Activated CD4-positive, alpha-beta T cell treated with anti-CD3 and anti-CD28 coated beads for 36 hours (primary cell): ENCODE measurements at places on chromosomes 1 and 21. TPM values are rescaled to one million over a fixed set of nuclear protein-coding genes. Genes with fewer than 3 reads are reported as not detected.

DNA sequence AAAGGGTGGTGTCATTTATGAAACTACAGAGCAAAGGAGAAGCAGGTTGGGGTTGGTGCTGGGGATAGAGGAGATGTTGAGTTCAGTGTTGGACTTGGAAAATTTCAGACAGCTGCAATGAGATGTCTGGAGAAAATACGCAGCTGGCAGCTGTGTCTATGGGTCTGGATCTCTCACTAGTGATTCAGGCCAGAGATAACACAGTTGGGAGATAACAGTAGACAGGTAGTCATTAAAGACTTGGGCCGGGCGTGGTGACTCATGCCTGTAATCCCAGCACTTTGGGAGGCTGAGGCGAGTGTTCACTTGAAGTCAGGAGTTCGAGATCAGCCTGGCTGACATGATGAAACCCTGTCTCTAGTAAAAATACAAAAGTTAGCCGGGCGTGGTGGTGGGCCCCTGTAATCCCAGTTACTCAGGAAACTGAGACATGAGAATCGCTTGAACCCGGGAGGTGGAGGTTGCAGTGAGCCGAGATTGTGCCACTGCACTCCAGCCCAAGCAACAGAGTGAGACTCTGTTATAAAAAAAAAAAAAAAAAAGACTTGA is 2.5 kb upstream of the TFAP2E start:
- no peak for DNase-seq

Gene ZBTB37
- total RNA-seq: 7.9 TPM

- DNase-seq: peak; percentile 53
Measured at GRCh38 chr1:241518476-241519307, 863 bp downstream of the FH start.

DNA sequence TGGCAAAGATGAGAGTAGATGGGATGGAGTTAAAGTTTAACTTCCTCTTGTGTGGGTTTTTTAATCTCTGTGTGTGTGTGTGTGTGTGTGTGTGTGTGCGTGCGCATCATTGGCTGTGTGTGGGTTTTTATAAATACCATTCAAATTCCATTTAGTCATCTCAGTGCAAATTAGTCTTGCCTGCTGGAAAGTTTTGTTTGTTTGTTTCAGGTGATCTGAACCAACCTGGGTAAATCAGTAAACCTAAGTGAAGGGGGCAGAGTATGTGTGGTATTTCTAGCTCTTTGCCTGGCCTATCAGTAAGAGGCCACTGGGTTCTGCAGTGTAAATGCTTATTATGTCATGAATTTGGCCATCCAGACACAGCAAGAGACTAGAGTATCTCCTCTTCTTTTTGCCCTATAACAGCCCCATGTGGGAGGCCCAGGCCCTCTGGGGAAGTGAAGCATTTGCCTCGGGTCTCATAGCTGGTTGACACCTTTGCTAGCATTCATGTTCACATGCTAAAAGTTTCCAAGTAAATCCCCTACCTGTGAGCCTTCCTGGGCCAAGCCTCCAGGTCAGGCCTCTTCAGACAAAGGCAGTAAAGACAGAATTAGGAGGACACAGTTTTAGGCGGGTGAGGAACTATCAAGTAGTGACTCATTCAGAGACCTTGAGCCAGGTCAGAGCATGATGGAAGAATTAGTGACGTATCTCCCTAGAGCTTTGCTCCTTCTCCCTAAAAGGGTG is 14.7 kb downstream of the INTS3 start:
- DNase-seq: peak; percentile 17

GRCh38 chr1:203631946-203632345 is 5.3 kb downstream of the ATP2B4 start:
- no peak for DNase-seq

DNA sequence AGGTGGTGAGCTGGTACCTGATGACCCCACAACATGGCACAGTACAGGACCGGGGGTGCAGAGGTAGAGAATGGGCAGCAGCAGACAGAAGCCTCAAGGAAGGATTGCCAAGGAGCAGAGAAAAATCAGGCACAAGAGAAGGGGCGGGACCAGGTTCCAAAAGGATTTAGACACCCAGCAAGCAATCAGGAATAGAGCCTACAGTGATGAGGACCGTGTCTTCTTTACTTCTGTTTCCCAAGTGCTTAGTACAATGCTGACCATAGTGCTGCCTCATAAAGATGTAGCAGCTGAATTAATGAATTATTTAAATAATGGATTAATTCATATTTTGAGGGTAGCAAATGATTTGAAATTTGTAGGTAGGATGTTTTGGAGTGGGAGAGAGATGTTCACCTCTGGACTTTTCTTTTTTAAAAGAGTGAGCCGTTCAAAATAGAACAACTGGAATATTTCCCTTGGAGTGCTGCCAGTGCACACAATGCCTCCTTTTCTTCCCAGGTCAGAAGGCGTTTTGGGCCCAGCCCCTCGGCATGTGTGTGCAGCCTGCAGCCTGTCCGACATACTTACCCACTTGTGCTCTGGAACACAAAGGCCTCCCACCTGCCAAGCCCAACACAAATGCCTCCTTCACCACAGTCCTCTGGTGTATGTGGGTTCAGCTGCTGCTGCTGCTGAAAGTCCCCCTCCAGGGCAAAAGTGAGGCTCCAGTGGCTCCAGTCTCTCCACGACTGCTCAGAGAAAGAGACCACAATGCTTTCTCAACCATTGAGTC is 19.6 kb downstream of the KANK4 start:
- no peak for DNase-seq

DNA sequence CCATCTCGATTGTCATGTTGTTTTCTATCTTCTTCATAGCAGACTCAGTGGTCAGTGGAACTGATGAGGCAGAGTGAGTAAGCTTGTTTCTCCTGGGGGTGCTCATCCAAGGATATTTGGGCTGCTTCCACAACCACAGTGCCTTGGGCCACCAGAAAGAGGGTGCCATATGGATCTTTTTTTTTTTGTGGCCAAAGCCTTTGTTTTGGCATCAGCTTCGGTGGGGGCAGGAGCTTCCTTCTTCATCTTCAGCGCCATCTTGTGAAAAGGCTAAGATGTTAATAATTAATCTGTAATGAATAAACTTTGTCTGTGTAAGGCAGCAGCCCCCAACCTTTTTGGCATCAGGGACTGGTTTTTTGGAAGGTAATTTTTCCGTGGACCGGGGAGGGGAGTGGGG is 6.6 kb upstream of the PLPP3 start:
- DNase-seq: no peak

- peak; percentile 20 for DNase-seq
Measured at GRCh38 chr1:205172729-205173366, 38.7 kb downstream of the DSTYK start.

DNA sequence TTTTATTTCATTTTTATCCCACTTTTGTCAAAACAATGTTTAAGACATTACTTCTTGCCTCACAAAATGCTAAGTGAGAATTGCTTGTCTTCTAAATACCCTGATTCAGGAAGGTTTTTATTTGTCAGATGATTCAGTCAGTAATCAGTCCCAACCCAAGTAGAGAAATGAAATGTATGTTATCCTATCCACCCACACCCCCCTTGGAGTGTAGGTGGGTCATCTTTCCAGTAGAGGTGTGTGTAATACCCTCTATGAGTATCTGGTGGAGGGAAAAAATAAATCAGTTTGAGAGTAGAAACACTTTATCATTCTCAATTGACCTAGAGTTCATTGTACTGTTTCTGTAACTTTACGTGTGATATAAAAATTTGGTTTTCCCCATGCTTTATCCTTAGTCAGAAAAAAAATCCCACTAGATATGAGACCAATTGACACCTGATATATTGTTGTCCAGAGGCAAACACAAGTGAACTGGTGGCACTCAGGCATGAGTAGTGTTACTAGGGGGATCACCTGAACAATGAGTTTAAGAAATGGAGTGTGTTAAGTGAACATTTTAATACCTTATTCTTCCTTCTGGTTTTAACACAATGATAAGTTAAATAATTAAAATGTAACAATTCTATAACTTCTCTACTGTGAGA is 153.8 kb upstream of the C1orf105 start:
- DNase-seq: peak; percentile 70

DNA sequence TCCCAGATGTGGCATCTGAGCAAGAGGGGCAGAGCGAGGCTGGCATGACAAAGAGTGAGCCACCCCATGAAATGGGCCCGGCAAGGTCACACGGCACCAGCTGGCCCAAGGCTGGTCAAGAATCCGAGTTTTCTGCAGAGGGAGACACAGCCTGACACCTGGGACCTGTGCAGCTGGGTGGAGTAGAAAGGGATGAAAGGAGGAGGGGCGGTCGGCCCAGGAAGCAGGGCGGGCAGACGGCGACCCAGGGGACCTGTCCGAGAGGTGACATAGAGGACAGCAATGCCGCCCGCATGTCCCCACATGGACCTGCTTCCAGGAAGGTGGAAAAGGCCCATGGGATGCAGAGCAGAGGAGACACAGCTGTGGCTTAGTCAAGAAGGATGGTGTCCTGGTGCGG is 137.7 kb downstream of the PRDM16 start:
- DNase-seq: no peak

DNA sequence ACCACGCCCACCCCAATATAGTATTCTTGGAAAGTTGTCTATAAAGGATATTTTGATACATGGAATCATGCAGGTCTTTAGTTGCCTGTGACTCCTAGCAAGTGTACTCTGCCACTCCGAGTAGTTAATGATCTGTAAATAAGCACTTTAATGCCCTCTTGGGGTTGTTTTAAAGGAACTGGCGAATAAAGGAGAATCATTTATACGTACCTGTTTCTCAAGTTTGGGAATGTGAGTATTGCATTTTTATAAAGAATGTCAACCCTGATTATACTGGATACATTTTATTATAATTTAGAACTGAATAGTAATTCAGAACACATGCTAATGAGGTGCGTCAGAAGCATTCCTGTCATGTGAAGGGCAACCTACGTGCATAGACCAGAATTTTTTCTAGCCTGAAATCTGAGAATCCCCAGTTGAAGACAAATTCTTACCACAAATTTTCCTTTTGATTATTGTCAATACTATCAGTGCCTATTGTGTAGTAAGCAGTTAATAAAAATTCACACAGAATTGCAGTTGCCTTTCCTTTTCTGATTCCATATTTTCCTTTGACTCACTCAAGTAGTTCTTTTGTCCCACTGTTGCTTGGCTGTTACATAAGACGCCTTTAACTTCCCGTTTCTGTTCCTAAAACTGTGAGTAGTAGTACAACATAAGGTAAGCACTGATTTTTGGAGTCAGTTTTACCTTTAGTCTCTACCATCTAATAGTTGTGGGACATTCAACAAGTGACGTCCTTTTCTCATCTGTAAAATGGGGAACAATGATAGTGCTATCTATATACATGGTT is 5.1 kb downstream of the AHCYL1 start:
- no peak for DNase-seq

DNA sequence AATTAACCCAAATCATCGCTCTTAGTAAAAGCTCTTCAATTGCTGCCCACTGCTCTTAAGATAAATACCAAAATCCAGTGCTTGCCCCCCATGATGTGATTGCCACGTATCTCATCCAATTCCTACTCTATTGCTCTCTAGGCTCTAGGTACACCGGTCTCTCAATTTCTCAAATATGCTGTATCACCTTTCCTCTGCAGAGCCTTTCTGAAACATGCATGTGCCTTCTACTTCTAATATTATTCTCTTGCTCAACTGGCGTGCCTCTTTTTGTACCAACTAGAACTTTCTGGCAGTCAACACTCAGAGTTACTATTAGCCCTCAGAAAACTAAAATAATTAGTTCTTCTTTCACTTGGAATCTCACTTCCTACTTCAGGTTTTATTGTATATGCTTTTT is 111.7 kb upstream of the LBR start:
- DNase-seq: no peak

Gene LDLRAD2
- total RNA-seq: 0.11 TPM

Gene ZNF684
- total RNA-seq: 4.5 TPM

DNA sequence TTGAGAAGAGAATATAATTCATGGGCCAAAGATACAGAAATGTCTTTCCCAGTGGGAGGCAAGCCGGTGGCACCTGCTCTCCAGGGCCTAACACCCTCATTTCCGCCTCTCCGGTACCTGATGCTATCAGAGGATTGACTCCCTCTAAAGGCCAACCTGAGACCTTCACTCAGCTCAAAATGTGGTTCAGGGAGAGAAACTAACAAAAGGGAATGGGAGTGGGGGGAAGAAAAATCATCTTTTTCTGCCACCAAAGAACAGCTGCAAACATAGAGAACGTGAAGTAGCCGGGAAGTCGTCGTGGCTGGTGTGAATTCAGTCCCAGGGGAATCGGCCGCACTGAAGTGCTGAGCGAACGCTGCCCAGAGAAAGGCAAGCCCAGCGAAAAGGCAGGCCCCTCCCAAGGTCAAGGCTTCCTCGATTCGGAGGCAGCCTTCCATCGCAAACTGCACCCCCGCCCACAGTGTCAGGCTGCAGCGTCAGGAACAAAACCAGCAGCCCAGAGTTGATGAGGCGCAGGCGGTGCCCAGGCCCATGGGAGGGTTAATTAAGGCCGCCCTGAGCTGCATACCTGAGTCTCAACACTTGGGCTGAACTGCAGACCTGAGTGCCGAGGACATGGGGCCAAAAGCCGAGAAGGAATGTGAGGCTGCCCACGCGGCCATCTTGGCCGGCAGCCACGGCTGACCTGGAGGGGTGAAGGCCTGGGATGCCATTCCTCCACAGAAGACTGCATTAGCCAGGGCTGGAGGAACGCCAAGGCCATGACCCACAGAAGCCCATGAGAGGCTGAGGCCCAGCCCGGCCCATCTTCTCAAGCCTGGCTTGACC is 160.2 kb downstream of the PSMG1 start:
- DNase-seq: no peak

- DNase-seq: no peak
Measured at GRCh38 chr1:224540535-224540934, 75.6 kb upstream of the CNIH3 start.

DNA sequence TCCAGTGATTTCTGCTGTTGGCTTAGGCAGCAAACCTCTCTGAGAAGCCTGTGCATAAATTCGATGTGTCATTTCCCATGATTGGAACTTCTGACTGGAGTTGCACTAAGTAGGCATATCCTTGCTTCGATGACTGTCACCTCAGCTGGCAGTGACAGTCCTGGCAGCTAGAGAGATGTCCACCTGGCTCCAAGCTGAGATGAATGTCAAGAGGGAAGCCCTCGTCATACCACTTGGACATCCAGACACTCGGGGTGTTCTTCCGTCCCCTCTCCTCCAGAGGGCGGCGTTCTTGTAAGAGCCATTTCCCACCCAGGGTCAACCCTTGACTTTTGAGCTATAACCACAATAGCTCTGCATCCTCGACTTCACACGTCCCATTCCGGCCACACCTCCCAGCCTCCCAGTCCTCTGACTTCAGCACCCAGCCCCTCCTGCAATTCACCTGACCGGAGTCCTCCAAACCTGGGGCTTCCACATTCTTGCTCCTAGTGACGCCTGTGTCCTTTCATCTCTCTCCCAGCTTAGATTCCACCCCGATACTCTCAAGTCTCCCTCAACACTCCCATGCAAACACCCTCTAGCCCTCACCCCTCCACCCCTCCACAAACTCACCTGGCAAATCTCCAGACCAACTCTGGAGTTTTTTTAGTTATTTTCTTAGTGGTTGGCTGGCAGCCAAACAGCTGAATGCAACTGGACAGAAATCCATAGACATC is 17.3 kb downstream of the CA6 start:
- peak; percentile 67 for DNase-seq
